ENCODE measurements at places on chromosomes 1 and 21. TPM values are rescaled to one million over a fixed set of nuclear protein-coding genes. Genes with fewer than 3 reads are reported as not detected.

HSD11B1 gene
- 0.07 TPM for total RNA-seq

PPP2R5A gene
- 25.1 TPM for total RNA-seq

PAX7 gene
- not detected for total RNA-seq

GIPC2 gene
- total RNA-seq: 26.1 TPM

TEDDM1 gene
- not detected for total RNA-seq

ADAMTS1 gene
- total RNA-seq: 70.9 TPM

DDAH1 gene
- total RNA-seq: 45.7 TPM

IL19 gene
- total RNA-seq: not detected

TMEM52 gene
- total RNA-seq: 0.42 TPM

- DNase-seq: no peak
These were observed 65.6 kb upstream of the ETS2 start for GRCh38 chr21:38740090-38740489.

GRCh38 chr1:42259059-42259738 lies 75.8 kb downstream of the FOXJ3 start:
- DNase-seq: no peak

- no peak for DNase-seq
These were observed 151.4 kb downstream of the CYYR1 start for GRCh38 chr21:26421724-26422123.

GRCh38 chr21:44550807-44551206 lies 498 bp downstream of the KRTAP10-2 start:
- DNase-seq: no peak

DNA sequence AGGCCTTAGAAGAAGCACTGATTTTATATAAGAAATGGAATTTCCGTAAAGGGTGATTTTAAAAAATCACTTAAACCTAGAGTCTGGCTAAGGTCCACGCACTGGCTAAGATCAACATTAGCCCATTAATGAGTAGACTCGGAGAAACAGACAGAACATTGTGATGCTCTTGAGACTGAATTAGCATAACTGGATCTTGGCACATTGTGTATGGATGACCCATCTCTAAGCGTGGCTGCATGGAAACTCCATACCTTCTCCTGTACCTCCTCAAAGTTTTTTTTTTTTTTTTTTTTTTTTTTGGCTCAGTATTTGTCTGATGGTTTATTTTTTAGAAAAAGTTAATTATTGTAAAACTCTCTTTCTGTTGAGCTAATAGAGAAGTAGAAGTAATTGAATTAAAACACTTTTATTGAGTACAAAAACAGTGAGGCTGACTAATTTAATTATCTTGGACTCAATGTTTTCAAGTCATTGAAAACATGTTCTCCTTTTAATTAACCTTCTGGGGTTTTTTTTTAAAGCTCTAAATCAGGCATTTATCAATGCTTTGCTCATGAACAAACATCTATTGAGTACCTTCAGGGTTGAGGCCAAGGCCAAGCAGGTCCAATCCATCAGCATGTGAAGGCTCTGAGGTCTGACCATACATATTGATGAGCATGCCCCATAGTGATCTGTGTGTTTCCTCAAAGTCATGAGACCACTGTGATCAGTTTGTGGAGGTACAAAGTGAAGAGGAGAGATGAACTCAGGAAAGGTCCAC lies 74.0 kb downstream of the TLR5 start:
- DNase-seq: no peak

DNA sequence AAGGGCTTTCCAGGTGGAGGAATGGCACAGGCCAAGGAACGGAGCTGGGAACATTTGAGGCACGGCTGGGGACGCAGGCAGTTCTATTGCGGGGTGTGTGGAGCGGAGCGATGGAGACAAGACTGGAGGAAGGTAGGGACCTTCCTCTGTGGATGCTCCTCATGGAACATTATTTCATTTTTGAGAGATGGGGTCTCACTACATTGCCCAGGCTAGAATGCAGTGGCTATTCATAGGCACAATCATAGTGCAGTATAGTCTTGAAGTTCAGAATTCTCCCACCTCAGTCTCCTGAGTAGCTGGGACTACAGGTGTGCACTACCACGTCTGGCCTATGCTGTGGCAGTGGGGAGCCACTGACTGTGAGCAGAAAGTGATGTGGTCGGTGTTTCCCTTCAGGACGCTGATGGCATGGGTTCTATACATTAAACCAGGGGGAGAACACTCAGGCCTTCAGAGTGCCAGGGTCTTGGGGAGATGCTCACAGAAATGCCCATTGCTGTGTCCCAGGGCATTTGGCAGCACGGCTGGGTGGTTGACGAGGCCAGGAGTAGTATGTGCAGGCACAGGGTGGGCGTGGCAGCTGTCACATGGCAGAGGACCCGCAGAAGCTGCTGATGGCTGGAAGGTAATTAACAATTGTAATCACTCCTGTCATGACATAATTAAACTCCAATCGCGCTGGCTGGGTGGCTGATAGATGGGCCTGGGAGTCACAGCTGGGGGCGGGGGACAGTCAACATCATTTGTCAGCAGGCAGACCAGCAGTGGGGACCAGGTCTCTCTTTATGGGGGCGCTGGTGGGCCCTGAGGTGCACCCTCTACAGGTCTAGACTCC lies 40.8 kb upstream of the ACOT11 start:
- no peak for DNase-seq

GRCh38 chr21:32843561-32843960 lies 72.0 kb upstream of the PAXBP1 start:
- no peak for DNase-seq

GRCh38 chr21:21052672-21053071 lies 54.5 kb downstream of the NCAM2 start:
- DNase-seq: no peak

DNA sequence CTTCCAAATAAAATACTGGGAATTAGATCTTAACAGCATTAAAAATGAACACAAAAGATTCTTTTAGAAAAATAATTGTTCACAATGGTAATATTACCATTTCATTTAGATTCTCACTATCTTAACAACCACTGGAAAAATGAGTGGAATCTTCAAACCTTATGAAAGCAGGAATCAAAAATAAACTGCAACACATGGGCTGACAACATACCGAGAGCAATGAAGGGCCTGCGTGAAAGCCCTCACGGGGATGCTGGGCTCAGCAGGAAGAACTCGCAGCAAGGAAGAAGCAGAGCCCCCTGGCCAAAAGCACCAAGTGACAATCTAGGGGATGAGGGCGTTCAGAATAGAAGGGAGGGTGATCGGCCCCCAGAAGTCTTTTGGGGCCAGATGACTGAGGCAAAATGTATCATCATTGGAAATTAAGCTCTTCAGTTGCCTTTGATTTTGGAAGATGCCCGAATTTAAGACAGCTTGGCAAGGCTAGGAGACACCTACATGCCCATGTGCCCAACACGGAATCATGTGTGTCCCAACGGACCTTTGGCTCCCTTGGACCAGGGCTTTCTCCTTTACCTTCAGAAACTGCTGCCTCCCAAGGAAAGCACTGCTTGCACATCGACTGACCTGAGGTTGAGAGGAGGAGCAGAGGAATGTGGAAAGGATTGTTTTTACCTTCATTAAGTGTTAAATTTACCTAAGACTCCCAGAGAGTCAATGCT lies 103.9 kb downstream of the TGFBR3 start:
- no peak for DNase-seq

- DNase-seq: no peak
These were observed 2.2 kb downstream of the SPATC1L start for GRCh38 chr21:46181953-46182547.

- no peak for DNase-seq
These were observed 39.0 kb upstream of the LBR start for GRCh38 chr1:225466848-225467192.

- no peak for DNase-seq
These were observed 31.1 kb downstream of the RUNX3 start for GRCh38 chr1:24898909-24899439.

DNA sequence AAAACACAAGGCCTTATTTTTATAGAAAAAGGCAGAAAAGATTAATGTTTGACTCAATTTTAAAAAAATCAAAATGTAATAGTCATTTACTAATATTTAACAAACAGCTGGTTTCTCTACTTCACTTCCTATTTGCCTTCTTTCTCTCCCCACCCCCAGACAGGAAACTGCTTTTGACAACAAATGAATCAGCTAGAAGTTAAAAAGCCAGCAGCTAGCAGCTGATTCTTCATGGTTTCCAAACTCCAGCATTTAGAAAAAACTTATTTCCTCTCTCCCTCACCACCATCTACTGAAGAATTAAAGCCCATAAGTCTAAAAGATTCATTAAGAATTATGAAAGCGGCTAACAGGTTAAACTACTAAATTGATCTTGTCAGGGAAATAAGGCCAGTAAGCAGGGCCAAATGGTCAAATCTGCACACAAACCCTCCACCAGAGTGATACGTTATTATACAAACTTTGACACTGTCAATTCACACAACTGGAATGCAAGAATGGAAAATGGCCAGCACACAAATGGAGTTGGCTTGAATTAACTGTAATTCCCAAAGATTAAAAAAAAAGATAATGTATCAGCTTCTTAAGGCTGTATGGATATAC lies 4.0 kb downstream of the WDR26 start:
- DNase-seq: peak; percentile 40

GRCh38 chr1:99650030-99650429 lies 4.1 kb downstream of the PALMD start:
- DNase-seq: no peak

- no peak for DNase-seq
These were observed 35.4 kb downstream of the RSPH1 start for GRCh38 chr21:42460391-42461184.

DNA sequence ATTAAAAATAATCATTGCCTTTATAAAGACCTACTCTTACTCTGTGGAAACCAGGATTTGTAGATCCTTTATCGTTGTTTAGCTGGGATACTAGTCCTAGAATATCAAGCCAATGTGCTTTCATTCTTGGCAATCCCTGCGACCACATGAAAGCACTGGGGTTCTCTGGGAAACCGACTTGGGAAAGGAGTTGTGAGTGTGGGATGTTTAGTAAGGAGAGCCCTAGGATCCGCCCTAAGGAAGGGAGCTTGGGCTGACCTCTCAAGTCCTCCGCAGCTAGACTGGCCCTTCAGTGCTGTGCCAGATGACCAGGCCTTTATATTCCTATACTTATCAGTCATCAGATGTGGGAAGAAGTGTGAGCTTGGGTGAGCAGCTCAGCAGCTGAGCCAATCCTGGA lies 5.2 kb upstream of the KRTAP19-8 start:
- DNase-seq: no peak

- no peak for DNase-seq
These were observed at the start of gene NHLH1 for GRCh38 chr1:160366731-160367515. Gene NHLH1 (plus strand): TSS chr1:160367071. CDS start chr1:160370732, 3,661 bp downstream.

DNA sequence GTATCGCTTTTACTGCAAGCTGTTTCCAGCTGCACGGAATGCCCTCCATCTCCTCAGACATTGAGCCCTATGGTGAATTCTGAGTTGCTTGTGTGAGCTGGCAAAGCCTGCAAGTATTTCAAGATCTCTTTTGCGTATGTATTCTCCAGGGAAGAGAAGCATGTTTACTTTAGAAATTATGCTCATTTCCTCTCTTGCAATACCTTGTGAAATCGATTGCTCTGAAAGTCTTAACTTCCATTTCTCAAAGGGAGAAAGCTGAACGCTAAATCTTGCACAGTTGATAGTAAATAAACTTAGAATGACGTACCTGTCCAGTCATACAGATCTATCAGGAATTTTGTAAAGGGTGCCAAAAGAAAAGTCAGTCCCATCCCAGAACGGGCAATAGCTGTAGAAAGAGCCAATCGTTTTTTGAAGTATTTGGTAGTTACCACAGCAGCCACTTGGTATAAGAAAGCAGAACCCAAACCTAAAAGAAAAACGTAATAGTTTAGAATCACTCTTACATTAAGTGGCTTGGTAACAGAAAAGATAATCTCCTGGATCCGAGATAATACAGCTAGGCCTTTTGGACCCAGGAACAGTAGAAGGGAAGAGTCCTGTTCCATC lies 10.0 kb downstream of the SLC16A4 start:
- DNase-seq: no peak

GRCh38 chr1:232507571-232507970 lies 122.4 kb downstream of the SIPA1L2 start:
- DNase-seq: no peak

DNA sequence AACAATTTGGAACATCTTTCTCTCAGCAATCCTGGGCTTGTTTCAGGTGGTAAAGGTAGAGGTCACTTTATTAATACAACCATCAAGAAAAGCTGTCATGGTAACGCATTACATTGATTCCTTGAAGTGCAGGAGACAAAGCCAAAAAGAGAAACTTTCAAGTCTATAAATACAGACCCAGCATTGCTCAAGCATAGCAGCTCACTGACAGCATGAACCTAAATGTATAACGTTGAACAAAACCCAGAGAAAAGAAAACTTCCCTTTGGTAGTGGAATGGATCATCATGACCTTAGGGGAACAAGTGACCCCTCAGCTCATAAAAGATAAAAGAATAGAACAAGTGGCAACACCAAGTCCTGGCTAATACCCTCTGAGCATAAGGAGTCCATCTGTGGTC lies 332.2 kb downstream of the NTNG1 start:
- no peak for DNase-seq

DNA sequence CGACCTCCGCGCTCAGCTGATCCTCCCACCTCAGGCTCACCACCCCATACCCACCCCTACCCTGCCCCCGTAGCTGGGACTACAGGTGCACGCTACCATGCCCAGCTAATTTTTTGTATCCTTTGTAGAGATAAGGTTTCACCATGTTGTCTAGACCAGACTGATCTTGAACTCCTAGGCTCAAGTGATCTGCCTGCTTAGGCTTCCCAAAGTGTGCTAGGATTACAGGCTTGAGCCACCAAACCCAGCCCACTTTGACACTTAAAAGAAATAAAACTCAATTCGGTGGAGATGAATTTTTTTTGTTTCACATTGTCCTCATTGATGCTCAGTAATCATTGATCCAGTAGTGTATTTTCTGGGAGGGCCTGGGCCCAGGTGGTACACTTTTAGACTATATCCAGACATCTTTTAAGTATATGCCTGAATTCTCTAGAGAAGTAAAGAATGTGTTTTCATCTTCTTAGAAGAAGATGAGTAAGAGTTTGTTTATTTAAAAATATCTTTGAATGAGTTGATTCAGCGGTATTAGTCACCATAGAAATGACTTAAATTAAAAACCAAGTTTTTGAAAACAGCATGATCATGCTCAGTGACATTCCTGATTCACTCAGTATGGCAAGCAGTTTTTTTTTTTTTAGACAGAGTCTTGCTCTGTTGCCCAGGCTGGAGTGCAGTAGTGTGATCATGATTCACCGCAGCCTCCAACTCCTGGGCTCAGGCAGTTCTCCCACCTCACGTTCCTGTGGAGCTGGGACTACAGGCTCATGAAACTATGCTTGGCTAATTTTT lies 57.8 kb downstream of the EPB41 start:
- peak; percentile 27 for DNase-seq

- no peak for DNase-seq
These were observed 12.5 kb upstream of the ABCB10 start for GRCh38 chr1:229570891-229571516.

GRCh38 chr1:151993734-151994496 lies at the start of gene S100A10:
Gene S100A10 (minus strand): TSS chr1:151993859. CDS start chr1:151986230, 7,629 bp downstream.
- no peak for DNase-seq

- DNase-seq: no peak
These were observed 48.2 kb upstream of the TENT5B start for GRCh38 chr1:27060891-27061290.

GRCh38 chr1:231162970-231163829 lies 1.3 kb downstream of the TRIM67 start:
- no peak for DNase-seq

- DNase-seq: no peak
These were observed 33.3 kb upstream of the TENT5C start for GRCh38 chr1:117572546-117572945.
